ENCODE measurements at places on chromosomes 4 and X.

- DNase-seq = no peak
Observed at GRCh38 chr4:27720010-27720766, 859.5 kb downstream of the STIM2 start.

GRCh38 chr4:41280010-41280409, 23.3 kb downstream of the UCHL1 start:
- no peak for DNase-seq

- no peak for DNase-seq
Observed at GRCh38 chr4:42078184-42078801, 74.2 kb downstream of the BEND4 start.

- no peak for DNase-seq
Observed at GRCh38 chr4:15953625-15954024, 9.3 kb downstream of the FGFBP2 start.

DNA sequence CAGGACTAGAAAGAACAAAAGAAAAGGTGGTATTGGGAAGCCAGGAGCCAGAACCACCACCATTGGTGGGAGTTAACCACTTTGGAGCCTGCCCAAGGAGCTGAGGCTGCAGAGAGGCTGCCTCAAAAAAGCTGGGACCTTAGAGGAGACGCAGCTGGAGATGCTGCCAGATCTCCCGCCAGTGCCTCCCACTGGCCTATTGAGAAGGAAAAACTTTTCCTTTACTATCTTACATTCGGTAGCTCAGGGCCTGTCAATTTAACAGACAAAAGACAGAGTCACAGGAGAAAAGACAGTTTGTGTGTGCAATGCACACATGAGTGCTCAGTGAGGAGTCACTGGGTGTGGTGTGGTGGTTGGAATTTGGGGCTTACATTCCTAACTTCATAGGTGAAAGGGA, 52.4 kb upstream of the HPSE start:
- no peak for DNase-seq

GRCh38 chr4:23365086-23365485, 524.8 kb downstream of the PPARGC1A start:
- DNase-seq = no peak

- no peak for DNase-seq
Observed at GRCh38 chr4:57866468-57867171, 756.4 kb upstream of the IGFBP7 start.

DNA sequence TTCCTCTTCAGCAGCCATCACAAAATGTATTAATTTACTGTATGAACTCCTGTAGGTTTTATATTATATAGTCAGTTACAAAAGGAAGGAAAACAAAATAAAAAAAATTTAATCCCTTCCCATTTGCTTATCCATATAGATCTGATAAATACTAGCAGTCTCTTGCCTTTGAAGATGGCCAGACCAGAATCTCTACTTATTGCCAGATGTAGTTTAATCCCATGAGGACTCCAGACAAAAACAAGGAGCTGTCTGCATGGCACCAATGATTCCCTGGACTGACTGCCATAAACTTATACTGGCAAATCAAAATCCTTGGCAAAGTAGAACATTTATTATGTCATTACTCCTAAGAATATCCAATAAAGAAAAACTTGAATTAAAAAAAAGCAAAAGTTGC, 223.3 kb upstream of the MAB21L2 start:
- DNase-seq = no peak

- DNase-seq = no peak
Observed at GRCh38 chrX:55056820-55057674, 17.8 kb upstream of the PAGE2B start.

- no peak for DNase-seq
Observed at GRCh38 chrX:143615851-143616250, 20.1 kb downstream of the SLITRK4 start.

- no peak for DNase-seq
Observed at GRCh38 chrX:118420462-118420861, 74.6 kb downstream of the WDR44 start.

DNA sequence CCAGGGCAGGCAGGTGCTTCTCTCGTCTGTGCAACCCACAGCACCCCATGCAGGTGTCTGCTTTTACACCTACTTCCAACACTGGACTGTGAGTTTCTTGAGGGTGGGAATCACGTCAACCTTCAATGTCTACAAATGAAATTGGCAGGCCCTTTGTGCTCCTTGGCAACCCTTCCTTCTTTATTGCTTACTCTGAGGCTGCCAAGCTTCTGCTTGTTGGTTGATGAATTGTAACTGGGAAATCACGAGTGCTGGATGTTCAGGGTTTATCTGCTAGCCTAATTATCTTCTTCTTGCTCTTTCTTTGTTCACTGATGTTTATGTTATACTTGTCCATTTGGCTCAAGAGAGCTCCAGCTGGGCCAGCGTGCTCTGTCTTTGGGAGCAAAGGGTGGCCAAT, 2.5 kb upstream of the DGAT2L6 start:
- DNase-seq = no peak

DNA sequence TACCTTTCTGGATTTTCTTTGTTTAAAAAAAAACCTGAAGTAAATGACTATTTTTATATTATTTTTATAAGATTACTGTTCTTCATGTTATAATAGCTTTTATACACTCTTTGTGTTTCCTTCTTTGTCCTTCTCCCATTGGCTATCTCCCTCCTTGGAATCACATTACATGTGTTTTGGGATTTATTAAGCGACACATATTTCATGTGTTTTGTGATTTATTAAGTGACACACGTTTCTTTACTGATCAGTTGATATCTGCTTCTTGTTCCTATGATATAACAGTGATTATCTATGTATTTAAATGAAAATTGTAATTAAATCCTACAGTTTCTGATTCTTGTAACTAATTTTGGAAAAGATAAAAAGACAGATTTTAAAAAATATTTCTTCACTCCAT, 817.3 kb upstream of the AGA start:
- DNase-seq = no peak

DNA sequence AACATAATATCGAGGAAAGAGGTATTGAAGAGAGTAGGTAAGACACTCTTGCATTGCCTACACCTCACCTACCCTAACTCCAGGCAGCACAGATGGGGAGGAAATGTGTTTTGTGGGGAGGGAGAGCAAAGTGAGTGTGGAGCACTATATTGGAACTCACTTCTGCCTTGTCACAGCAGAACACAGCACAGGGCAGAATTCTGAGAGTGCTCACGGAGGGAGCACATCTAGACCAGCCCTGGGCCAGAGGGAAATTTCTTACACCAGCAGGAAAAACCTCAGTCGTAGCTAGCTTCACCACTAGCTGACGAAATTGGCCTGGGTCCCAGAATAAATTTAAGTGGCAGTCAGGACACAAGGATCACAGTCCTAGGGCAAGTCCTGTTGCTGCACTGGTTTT, 517.3 kb downstream of the TMA16 start:
- DNase-seq = no peak

GRCh38 chr4:156946516-156947424, 24.8 kb downstream of the PDGFC start:
- no peak for DNase-seq

- no peak for DNase-seq
Observed at GRCh38 chr4:78525559-78525958, 26.0 kb upstream of the ANXA3 start.

- no peak for DNase-seq
Observed at GRCh38 chr4:28373191-28373590, 1512.5 kb downstream of the STIM2 start.

DNA sequence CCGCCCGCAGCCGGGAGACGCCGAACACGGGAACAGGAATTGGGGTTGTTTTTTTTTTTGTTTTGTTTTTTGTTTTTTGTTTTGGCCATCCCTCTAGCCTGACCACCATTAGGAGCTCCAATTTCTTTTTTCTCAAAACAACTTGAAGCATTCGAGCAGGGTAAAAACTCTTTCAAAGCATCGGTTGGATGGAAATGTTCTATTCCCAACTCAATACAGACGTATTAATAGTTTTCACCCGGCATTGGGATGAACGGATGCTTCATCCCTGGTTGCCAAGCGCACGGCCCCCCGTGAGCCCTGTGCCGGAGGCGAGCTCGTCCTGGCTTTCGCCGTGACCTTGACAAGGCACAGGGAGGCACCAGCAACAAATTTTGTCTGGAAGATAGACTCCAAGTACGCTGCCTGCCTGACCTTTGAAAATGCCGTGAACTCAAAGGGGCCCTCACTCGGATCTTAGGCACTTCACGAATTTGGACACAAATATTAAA, 352 bp upstream of the MAP3K15 start:
- DNase-seq = no peak

GRCh38 chrX:107708762-107709161, 66.8 kb downstream of the TSC22D3 start:
- no peak for DNase-seq

All from stimulated activated CD8-positive, alpha-beta memory T cell treated with anti-CD3 and anti-CD28 coated beads, Interleukin-7, amount 100 ng/mL, for 24 hours (primary cell).